ENCODE measurements at places on chromosomes 12 and 14.

DNA sequence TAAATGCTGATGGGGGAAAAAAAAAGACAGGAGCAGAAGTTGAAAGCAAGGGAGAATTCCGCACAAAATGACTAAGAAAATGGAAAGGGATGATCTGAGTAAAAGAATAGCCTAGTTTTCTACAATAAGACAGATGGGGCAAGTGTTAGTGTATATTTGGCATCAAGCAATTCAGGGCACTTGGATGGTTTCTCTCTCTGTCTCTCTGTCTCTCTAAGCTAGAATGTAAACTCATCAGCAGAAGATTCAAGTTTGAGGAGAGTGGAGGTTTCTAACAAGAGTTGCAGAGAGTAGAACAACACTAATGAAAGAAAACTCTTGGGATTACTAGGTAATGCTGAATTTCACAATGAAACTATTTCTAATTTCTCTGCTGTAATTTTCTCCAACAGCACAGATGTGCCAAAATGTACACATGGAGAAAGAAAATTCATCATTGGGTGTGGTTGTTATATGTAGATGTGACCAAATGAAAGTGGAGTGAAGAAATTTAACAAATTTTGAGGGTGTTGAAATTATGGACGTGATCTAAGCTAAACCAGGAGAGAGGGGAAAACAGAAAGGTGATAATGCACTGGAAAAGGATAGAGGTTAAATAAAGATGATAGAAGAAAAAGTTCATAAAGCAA is 237.1 kb downstream of the ACSS3 start:
- no peak for DNase-seq

DNA sequence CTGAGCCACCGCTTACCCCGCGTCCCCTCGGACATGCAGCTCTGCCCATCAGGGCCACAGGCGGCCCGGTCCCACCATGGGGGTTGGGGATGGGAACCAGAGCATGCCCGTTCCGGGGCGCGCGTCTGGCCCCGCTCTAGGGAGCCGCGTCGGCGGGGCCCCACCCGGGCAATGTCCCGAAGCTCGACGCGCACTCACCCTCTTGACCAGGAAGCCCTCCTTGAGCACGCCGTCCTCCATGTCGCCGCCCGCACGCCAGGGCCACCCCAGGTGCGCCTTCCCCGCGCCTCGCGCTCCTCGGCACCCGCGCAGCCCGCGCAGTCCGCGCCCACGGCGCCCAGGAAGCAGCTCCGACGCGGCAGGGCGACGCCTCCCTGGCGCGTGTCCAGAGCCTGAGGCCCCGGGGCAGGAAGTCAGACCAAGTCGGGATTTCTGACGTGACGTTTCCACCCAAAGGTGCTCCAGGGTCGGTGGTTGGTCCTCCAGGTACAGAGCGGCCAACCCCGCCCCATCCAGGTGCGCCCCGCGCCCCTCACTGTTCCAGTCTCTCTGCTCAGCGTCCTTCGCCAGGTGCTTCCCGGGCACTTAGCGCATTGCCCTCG is at the start of gene PLEK2:
TSS of gene PLEK2 (minus strand) at position 346 of the 602 bp plus-strand sequence. CDS start at position 240, 106 bp downstream.
- DNase-seq, result peak; percentile 46

GRCh38 chr12:73106896-73107295 is 834.7 kb downstream of the TRHDE start:
- no peak for DNase-seq

GRCh38 chr14:102315121-102315520 is 4.4 kb upstream of the ZNF839 start:
- DNase-seq, result no peak

GRCh38 chr12:117019866-117020265 is 79.3 kb downstream of the TESC start:
- no peak for DNase-seq
